AG09319 (cell line): ENCODE measurements at places on chromosomes 11 and 22.
A peak's percentile ranks its signal among the peaks of the same experiment; 100 is the strongest.

DNA sequence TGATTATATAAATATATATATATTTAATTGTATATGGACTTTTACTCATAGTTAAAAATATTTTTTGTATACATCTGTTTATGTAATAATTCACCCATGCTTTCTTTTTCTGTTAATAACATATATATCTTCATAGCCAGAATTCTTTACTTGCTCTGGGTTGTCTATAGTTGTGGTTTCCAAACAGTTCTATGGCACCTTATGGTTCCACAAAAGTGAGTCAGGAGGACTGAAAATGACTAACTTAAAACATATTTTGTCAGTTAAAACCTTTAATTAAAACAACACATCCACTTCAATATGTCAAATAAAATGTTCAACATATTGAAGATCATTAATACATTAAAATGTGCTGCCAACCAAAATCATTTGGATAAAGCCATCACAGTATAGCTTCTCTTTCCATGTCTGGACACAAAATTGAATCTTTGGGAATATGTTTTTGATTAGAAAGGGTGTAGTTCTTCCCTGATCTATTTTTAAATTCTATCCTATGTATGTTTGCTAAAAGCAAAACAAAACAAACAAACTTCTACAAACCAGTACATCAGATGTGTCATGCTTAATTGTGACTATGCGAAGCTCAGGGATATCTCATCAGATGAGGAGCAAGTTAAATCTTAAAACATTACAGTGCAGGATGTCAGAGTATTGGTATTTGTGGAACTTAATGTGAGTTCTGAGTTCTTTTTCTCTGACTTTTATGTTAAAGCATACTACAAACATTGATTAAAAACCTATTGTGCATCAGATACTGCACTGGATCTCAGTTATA is 1488.4 kb upstream of the TENM4 start:
- no peak for DNase-seq

- DNase-seq: no peak
Measured at GRCh38 chr22:36868546-36869181, 7.9 kb downstream of the NCF4 start.

GRCh38 chr11:71998649-71999310 is at the start of gene IL18BP:
Gene IL18BP (plus strand): TSS chr11:71998909. CDS start chr11:71999985, 1,076 bp downstream.
- no peak for DNase-seq

- no peak for DNase-seq
Measured at GRCh38 chr11:47052165-47052564, 115.6 kb downstream of the CSTPP1 start.

DNA sequence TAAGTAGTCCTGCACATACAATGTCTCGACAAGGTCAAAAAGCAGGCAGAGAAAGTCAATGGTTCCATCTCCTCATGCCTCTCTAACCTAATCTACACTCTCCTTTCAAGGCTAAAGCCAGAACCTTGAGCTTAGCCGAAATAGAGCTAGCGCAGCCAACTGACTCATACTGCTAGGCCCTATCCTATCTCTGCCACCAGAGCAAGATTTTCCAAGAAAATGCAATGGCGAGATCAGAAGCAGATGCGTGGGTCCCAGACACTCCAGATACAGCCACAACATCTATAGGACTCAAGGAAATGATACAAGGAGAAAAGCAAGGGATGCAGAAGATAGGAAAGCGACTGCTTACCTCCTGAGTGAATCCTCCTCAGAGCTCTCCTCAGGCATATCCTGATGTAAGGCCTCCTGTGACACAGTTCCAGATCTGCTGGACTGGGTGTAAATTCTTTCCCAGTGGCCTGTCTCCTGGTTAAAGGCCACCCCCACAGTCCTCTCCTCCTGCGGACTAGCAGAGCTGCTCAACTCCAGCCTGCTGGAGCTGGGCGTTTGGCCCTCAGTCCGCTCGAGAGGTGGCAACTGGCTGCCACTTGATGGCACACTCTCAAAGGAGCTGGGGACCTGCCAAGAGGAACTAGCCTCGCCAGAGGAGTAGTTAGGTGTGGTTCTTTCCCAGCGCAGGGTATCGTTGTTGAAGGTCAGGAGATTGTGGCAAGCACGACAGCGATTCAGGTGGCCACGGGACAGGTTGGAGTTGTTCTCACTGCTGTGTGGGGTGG is 52.0 kb downstream of the AMBRA1 start:
- DNase-seq: no peak

GRCh38 chr22:21657360-21658032 is 8.3 kb upstream of the PPIL2 start:
- no peak for DNase-seq

DNA sequence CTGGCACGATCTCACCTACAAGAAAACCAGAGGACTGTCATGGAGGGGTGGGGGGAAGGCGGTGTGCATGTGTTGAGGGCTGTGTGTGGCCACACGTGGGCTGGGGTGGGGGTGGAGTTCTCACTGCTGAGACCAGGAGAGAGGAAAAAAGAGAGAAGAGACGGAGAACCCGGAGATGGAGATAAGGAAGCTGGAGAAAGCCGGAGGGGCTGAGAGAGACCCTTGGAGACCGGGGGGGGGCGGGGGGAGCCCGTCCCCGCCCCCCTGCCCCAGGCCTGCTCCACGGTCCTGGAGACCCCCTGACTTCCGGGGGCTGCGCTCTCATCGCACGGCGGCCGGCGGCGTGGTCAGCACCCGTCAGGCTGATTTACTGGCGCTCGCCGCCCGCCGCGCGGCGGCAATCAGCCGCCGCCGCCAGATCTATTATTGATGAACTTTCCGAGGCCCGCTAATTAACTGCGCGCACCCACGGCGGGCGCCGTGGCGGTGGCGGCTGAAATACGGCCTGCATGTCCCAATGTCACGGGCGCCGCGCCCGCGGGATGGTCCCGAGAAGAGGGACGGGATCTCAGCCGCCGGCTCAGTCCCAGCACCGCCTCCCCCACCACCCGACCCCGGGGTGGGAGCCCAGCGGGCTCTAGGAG is 187.4 kb downstream of the MN1 start:
- DNase-seq: no peak

DNA sequence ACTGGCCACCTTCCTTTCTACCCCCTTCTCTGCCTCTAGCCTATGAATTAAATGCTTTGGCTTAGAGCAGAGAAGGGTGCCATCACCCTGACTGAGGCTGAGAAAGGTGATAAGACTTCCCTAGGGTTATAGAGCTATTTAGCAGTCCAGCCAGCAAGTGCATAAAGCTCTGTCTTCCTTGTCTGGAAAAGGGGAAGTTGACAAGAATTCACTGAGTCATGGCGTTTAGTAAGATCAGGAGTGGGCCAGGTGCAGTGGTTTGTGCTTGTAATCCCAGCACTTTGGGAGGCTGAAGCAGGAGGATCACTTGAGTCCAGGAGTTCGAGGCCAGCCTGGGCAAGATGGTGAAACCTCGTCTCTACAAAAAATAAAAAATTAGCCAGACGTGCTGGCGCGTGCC is 63.1 kb downstream of the LHFPL7 start:
- no peak for DNase-seq

- no peak for DNase-seq
Measured at GRCh38 chr22:37229805-37230672, 14.0 kb downstream of the RAC2 start.

DNA sequence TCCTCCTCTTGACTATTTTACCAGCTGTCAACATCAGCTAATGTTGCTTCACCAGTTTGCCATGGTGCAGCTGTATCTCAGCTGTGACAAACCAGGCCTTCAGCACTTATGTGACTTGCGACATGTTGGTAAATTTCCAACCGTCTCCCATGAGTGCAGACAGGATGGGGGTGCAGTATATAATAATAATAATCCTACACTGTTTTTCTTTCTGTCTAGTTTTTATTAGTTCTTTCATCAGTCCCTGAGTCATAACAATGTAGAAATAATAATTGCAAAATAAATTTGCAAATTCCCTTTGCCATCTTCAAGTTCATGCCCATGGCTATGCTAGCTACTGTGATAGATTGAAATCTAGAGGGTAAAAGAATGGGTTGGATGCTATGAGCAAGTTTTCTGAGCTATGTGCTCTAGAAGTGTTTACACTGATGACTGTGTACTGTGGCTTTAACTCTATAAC is 4.9 kb downstream of the MMP13 start:
- peak; percentile 81 for DNase-seq

DNA sequence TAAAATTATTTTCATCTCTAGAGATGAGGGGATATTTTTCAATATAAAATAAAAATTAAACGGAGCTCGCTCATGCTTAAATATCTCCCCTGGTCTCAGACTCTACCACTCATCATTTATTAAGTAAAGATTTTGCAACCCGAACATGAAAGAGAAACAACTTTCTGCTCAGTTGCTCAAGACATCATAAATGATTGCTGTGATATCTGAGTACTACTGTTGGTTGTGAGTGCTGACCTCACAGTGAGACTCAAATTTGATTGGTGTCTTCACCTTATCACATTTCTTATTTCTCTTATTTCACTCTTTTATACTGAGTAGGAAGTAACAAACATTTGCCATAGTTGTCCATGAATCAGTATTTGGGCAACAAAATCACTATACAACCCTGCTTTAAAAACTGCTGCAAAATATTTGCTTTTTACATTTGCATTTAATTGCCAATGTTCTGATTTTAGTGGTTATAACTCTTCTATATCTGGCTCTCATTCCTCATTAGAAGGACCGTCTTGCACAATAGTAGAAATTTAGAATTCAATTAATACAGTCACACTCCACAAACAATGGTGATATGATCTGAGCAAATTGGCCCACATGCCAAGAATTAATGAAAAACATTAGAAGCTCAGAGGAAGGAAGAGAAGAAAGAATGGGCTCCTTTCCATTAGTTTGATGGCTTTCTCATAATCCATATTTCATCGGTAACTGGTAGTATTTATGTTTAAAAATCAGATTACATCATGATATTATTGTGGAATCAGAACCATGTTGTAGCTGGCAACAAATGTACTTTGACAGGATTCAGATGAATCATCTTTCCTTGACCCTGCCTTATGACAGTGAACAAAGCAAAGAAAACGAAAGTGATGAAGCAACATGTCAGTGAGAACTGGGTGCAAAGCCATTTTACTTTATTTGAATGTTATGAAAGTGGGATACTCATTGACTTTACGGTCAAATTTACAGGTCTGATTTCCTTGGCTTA is 973.6 kb upstream of the TENM4 start:
- no peak for DNase-seq

- DNase-seq: no peak
Measured at GRCh38 chr11:117045956-117046355, 52.3 kb downstream of the SIK3 start.

- DNase-seq: no peak
Measured at GRCh38 chr11:64743591-64744543, at the start of gene RASGRP2. Gene RASGRP2 (minus strand): TSS chr11:64744142. CDS start chr11:64742866, 1,276 bp downstream.

DNA sequence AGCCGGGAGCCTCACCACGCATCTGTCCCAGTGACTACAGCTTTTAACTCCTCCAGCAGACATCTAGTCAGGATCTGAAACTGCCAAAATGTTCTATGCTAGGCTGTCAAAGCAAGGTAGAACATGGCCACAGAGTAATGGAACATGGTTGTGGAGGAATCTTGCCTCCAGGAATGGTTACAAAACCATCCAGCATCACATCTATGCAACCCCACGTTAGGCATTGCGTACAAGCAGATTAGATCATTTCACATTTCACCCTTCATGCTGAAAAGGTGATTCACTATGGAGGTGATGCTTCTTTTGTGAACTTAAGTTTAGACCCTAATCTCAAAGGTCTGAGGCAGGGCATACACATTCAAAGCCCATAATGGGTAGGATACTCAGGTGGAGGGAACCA is 103.0 kb downstream of the PARVA start:
- no peak for DNase-seq

GRCh38 chr22:42368379-42369249 is 63.6 kb downstream of the NFAM1 start:
- no peak for DNase-seq

DNA sequence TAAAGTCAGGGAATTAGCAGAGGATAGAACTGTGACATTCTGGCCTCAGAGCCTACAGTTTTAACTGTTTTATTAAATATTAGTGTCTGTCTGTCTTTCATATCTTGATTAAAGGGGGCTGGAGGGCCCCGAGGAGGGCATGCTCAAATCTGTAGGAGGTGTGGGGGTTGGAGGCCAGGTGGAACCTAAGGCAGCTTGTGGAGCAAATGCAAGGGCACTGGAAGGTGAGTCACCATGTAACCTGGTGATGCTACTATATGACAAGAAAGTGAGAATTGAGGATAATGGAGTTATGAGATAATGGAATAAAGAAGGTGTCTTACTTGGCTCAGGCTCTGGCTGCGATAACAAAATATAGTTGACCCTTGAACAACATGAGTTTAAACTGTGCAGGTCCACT is 27.3 kb upstream of the TMEM86A start:
- no peak for DNase-seq

DNA sequence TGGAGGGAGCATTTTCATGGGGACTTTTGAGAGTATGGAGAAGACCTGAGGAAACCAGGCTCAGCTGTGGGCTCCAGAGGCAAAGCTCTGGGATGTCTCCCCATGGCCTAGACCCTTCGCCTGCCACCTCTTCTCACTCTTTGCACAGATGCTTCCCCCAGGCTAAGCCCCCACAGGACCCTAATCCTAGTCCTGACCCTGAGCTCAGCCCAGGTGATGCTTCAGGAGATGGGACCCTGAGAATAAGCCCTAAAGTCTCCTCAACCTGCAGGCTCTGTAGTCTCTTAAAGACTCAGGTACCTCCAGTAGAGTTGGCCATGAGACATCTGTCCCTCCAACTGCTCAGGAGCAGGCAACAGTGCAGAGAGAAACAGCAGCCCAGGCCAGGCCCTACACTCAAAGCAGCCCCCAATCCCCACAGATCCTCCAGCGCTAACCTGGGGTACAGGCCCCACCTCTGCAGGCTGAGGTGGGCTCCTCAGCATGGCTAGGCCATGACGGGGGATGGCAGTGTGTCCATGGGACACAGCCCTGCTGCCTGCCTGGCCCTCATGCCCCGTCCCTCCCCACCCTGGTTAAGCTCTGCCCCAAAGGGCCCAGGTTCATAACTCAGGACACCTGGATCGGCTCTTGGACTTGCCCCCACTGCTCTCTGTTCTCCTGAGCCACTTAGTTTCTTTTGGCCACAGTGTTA is 39.4 kb downstream of the GGTLC2 start:
- DNase-seq: no peak
